T47D (cell line): ENCODE measurements at places on chromosomes 3 and 15.

DNA sequence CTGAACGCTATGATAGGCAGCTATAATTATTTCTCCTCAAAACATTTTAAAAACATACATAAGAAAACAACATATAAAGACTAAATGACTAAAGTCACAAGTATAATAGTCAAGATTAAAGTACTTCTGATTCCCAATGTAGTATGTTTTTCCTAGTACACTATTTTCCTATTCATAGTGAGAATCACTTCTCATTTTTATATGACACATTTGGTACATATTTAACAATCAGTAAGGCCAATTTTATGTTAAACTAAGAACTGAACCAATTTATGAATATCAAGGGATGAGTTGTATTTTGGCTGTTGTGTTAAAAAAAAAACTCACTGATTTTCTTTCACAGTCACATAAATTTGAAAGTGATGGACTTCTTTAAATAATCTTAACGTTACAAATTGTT lies 79.7 kb downstream of the DENND4A start:
- DNase-seq: no peak

- DNase-seq: no peak
These were observed 406.4 kb upstream of the PROK2 start for GRCh38 chr3:72191209-72191960.

- no peak for DNase-seq
These were observed 38.4 kb downstream of the AGTR1 start for GRCh38 chr3:148736086-148736485.

DNA sequence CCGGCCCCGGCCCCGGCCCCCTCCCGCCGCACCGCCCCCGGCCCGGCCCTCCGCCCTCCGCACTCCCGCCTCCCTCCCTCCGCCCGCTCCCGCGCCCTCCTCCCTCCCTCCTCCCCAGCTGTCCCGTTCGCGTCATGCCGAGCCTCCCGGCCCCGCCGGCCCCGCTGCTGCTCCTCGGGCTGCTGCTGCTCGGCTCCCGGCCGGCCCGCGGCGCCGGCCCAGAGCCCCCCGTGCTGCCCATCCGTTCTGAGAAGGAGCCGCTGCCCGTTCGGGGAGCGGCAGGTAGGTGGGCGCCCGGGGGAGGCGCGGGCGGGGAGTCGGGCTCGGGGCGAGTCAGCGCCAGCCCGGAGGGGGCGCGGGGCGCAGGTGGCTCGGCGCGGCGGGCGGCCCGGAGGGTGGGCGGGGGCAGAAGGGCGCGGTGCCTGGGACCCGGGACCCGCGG lies 352 bp downstream of the CHRD start:
- peak; percentile 98 for DNase-seq

DNA sequence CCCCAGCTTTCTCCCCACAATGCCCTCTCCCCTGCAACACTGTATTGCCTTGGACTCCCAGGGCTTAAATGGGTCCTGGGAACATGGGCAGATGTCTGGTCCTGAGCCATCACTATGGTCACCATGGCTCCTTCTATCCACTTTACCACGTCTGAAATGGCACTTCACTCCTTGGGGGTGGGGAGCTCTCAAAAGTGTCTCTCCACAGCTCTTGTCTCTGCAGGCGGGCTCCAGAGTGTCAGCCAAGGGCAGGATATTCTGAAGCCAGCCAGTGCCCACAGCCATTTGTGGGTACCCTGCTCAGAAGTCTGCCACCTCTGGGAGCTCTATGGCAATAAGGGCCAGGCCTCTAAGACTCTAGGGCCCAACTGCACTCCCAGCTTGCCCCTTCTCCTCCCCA lies 163.9 kb downstream of the PPM1L start:
- DNase-seq: no peak

- no peak for DNase-seq
These were observed 12.4 kb downstream of the GLYCTK start for GRCh38 chr3:52299879-52300611.

GRCh38 chr3:129313665-129314385 lies 35.2 kb downstream of the HMCES start:
- DNase-seq: no peak

GRCh38 chr15:99613887-99614647 lies 48.3 kb downstream of the MEF2A start:
- no peak for DNase-seq

- peak; percentile 88 for DNase-seq
These were observed 729.6 kb downstream of the NLGN1 start for GRCh38 chr3:174126990-174127758.

DNA sequence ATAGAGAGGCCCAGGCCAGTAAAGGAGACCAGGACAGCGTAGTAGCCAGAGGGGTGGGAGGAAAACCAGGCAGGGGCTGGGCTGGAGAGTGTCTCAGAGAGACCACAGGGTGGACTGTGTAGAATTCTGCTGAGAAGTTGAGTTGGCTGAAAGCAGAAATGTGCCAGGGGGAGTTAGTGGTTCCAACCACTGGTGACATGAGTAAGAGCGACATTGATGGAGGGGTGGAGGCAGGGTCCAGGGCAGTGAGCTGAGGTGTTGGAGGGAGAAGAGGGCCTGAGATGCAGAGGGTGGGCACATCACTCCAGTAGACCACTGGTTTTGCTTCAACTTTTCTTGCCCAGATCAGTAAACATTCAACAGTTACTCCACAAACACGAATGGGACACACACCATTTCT lies 106.5 kb downstream of the ASB7 start:
- DNase-seq: no peak

GRCh38 chr3:157157836-157158235 lies 2.1 kb downstream of the CCNL1 start:
- DNase-seq: no peak

DNA sequence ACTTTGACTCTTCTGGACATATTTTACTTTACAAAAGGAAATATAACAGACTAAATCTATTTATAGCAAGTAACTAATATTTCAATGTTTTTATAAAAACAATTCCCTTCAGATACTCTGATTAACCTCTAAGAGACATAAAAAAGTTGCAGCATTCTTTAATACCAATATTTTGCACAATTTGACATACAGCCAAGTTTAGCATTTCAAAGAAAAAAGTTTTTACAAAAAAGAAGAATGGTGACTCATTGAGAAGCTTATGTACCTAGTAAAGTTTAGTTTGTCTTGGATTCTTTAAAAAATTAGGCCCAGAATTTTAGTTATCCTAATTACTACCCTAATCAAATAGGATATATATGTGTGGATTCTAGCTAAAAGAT lies 17.6 kb downstream of the DAZL start:
- no peak for DNase-seq

DNA sequence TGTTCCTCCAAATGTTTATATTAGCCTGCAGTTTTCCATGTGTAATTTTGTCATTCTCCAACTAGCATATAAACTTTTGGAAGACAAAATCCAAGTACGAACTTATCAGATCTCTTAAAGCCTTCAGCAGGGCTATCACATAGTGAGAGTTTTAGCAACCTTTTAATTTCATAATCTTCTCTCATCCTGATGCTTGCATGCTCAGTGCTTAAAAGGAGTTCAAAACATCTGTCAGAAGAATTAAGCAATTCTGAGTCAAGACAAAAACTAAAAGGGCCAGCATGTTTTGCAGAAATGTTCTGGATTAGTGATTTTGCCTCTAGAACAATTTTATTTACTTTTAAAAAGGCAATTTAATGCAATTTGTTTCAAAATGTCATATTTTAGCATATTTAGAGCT lies 73.4 kb upstream of the SLC2A2 start:
- no peak for DNase-seq
